ENCODE measurements at places on chromosomes 3 and 15. TPM values are rescaled to one million over a fixed set of nuclear protein-coding genes. Genes with fewer than 3 reads are reported as not detected.
A peak's percentile ranks its signal among the peaks of the same experiment; 100 is the strongest.

Gene HTR3C
- not detected for total RNA-seq

Gene TICRR
- 0.15 TPM for total RNA-seq

Gene HRG
- total RNA-seq = not detected

Gene TEX264
- 55.7 TPM for total RNA-seq

Gene ARNT2
- total RNA-seq = 8.5 TPM

GRCh38 chr3:141228395-141228794 lies 3.2 kb upstream of the PXYLP1 start:
- no peak for DNase-seq

- DNase-seq = no peak
These were observed 48.8 kb downstream of the EPHA6 start for GRCh38 chr3:96863129-96863740.

DNA sequence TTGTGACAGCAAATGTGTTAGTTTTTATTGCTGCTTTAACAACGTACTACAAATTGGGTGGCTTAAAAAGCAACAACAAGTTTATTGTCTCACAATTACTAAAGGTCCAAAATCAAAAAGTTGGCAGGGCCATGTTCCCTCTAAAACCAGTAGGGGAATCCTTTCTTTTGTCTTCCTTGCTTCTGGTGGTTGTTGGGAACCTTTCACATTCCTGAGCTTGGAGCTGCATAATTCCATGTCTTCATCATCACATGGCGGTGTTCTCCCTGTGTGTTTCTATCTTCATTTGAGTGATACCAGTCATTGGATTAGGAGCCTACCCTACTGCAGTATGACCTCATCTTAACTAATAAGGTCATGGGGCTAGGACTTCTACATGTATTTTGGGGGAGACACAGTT lies 7.4 kb downstream of the SPRED1 start:
- DNase-seq = no peak

DNA sequence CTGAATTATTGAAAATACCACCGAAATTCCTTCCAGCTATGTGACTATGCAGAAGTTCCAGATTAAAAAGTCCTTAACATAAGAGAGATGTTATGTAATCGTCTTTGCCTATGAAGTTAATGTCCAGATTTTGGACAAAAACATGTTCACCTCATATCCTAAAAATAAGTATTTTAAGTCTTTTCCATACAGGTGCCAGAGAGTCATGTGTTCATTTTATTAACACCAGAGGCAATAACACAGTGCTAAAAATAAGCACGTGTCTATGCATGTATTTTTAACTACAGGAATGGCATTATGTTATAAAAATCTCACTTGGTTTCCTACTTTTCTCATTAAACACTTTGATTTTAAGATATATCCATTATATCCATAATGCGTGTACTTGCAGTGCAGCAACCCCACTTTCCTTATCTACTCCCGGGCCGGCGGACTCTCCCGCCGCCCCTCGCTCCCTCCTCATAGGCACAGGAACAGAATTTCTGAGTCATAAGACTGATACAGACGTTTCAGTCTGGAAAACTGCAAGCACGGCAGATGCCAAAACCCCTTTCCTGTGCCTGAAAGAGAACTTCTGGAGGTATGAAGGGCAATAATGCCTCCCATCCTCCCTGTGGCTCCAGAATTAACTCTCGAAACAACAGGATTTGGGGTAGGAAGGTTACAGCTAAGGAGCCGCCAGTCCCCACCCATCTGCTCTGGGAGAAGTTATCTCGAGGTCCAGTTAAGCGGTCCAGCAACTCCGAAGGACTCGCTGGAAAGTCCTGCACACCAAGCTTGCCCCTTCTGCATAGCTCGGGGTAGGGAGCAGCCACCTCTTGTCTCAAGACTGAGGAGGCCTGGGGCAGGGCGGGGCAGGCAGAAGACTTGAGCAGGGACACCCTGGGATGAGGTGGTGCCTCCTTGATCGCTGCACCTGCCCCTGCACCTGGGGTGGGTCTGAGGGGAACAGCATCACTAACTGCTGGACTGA lies 22.3 kb upstream of the PSTPIP1 start:
- no peak for DNase-seq

DNA sequence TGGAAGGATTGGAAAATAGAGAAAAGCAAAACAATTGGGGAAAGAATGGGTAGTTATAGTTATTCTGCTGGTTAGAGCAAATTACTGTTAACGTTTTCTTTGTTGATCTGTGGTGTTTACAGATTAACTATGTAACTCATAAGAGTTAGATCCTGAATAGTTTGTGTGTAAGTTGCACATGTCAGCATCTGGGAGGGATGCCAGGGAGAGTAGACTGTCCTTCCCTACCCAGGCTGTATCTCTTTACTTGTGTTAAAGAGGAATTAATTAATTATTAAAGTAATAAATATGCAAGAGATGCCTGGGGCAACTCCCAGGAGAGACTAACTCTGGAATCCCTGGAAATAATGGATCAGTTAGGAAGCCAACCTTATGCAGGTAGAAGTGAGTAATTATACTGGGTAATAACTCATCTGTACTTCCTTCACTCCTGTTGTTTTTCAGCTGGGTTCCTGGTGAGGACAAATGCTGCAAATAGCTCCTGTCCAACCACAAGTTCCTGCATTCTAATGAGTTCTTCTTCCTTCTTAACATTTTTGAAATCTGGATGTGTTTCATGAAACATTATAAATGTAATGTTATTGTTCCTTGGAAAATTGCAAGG lies 18.9 kb downstream of the GHRL start:
- DNase-seq = peak; percentile 28

DNA sequence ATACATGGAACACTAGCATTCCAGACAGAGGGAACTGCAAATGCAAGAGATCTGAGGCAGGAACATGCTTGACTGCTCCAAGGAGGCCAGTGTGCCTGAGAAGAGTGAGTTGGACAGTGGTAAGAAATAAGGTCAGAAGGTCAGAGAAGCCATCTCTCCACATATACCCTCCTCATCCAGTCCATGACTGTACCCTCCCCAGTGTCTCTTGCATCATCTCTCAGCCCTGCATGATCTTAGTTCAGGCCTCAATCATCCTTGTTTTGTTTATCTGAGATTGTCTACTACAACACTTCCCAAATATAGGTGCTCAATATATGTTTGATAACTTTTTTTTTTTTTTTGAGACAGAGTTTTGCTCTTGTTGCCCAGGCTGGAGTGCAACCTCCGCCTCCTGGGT lies 5.5 kb upstream of the RSL24D1 start:
- no peak for DNase-seq

DNA sequence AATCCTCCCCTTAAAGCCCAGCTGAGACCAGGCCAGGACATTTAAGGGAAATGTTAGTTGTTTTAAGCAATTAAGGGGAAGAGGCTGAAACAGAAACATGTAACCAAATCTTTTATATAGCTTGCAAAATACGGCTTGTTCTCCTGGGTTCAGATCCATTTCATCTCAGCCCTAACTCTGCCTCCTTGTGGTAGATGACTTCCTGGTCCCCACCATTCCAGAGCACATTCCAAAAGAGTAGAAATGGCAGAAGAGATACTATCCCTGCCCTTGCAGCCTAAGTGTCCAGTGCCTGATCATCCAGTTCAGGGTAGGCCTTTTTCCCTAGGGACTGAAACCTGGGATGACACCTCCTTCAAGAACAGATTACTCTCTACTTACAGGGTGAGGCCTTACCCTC lies 266.2 kb upstream of the VEPH1 start:
- no peak for DNase-seq

DNA sequence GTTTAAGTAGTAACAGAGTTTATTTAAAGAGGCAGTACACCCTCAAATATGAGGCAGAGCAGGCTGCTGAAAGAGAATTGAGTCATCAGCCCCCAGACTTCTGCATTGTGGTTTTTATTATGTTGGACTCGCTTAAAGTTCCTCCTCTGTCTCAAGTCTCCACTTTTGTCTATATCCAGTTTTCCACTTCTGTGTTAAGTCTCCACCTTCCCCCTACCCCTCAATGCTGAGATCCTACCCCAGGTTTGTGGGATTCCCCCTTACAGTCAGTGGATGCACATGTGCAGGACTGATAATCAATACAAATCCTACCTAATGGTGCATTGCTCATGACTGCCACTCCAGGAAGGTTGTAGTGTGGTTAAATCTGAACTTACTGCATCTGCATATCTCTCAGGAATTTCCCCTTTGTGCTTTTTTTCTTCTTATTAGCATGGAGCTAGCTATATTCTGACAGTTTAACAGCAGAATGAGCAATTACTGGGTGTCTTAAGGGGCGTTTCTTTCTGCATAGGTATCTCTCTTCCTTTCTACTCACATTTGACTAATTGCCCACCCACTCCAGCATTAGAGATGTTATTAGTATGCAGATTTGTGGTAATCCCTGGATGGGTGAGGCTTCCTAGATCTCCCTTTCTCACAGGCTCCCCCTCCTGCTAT lies 11.9 kb upstream of the CD200R1L start:
- DNase-seq = no peak

GRCh38 chr3:110984456-110985250 lies 87.0 kb upstream of the NECTIN3 start:
- no peak for DNase-seq

DNA sequence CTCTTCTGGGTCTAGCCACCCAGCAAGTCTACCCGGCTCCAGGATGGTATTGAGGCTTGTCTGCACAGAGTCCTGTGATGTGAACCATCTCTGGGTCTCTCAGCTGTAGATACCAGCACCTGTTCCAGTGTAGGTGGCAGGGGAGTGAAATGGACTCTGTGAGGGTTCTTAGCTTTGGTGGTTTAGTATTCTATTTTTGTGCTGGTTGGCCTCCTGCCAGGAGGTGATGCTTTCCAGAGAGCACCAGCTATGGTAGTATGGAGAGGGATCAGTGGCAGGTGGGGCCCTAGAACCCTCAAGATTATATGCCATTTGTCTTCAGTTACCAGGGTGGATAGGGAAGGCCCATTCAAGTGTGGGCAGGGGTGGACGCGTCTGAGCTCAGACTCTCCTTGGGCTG lies 283.4 kb upstream of the LYSMD4 start:
- DNase-seq = no peak

DNA sequence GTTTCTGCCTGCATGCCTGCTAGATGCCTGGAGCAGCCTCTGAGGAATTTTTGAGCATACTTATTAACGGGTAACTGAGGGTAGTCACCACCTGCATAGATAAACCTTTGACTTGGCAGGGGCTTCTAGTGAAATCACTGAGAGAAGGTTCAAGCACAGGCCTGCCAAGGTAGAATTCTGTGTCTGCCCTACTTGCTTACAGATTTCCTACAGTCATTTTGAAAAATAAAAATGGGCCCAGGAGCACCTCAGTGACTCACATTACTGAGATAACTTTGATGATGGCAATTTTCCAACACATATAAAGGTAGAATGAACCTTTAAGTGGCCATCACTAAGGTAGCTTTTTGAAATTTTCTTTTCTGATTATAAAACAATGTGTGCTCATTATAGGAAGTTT lies 10.8 kb downstream of the CRTAP start:
- DNase-seq = no peak
